ENCODE measurements at places on chromosomes 2 and 18. TPM values are rescaled to one million over a fixed set of nuclear protein-coding genes. Genes with fewer than 3 reads are reported as not detected.

NBAS gene
- total RNA-seq: 50.9 TPM

PEX13 gene
- 26.3 TPM for total RNA-seq

IGFBP5 gene
- total RNA-seq: 532 TPM

FIGLA gene
- total RNA-seq: not detected

DOK1 gene
- total RNA-seq: 16.3 TPM

ASB18 gene
- total RNA-seq: not detected

KIAA2012 gene
- not detected for total RNA-seq

ANTXR1 gene
- 52.8 TPM for total RNA-seq

POTEF gene
- not detected for total RNA-seq
